ENCODE measurements at places on chromosomes 6 and 20.

DNA sequence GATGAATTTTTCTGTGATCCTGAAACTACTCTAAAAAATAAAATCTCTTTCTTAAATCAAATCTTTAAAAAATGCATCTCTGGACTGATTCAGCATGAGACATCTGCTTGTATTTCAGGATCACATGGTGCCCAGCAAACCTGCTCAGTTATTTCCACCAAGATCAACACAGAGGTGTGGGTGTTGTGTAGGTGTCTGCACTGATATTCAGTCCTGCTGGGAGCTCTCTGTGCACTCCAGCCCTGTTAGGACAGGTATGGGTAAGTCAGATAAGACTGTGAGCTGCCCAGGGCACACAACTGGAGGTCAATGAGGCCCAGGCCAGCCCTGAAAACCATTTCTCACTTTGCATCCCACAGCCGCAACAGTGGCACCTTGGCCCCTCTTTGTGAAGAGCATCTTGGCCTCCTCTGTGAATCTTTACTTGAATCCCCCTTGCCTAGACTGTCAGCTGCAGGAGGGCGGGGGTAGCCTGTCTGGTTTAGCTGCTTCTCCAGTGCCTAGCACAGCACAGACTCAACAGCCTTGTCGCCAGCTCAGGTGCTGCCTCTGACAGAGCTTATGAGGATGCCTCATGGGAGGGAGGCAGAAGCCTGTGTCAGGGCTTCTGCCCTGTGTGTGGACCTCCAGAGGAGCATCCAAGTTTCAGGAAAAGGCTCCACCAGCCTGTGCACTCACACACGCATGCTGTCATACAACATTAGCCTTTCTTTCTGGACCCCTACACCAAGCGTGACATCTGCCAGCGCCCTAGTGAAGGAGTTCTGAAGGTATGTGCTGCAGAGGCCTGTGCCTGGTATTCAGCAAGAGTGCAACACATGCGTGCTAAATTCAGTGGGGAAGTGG is 187.6 kb upstream of the CST7 start:
- no peak for DNase-seq

- no peak for DNase-seq
Measured at GRCh38 chr20:29301624-29302259, 1955.7 kb upstream of the DEFB115 start.

GRCh38 chr6:137697267-137697938 is 169.7 kb upstream of the TNFAIP3 start:
- no peak for DNase-seq

DNA sequence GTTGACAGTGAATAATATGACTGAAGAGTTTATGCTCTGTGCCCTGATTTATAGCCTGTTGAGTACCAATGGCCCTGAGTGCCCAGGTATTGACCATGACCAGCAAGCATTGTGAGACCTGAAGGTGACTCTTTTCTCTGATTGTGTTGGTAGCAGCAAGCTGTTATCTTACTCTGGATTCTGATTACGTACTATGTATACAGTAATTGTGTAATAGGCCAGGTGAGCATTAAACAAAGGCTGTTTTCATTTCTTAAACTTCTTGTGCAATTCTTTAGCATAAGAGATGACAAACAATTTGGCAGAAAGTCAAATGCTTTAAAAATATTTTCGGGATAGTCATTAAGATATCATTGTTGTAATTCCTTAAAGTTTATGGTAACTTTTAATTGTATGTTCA is 111.7 kb upstream of the PTPRK start:
- no peak for DNase-seq

Data from natural killer cell treated with Interleukin-12 subunit alpha and Interleukin-12 subunit beta and Interleukin-15 and Interleukin-18, amount 100 ng/mL, for 72 hours (primary cell).